ENCODE measurements at places on chromosomes 5 and 9.

GRCh38 chr9:90972057-90972456 lies 170.4 kb downstream of the SYK start:
- no peak for DNase-seq

DNA sequence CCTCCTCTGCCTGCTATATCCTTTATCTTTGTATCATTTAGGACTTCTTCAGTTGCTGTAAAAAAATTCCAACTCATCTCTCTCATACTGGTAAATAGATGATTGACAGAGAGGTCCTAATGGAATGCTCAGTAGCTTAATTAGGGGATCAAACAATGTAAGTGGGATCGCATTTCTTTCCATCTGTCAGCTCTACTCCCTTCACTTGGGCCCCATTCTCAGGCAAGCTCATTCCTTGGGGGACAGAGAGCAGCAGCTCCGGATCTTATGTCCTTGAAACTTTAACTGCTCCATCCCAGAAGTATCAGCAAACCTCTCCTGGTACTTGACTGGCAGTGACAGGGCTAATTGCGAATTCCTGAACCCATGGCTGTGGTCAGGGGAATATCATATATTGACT lies 146.7 kb downstream of the YTHDC2 start:
- no peak for DNase-seq

GRCh38 chr5:109682383-109682782 lies 7.3 kb upstream of the MAN2A1 start:
- DNase-seq: no peak

- no peak for DNase-seq
Observed at GRCh38 chr9:79189511-79189924, 382.2 kb upstream of the TLE4 start.

DNA sequence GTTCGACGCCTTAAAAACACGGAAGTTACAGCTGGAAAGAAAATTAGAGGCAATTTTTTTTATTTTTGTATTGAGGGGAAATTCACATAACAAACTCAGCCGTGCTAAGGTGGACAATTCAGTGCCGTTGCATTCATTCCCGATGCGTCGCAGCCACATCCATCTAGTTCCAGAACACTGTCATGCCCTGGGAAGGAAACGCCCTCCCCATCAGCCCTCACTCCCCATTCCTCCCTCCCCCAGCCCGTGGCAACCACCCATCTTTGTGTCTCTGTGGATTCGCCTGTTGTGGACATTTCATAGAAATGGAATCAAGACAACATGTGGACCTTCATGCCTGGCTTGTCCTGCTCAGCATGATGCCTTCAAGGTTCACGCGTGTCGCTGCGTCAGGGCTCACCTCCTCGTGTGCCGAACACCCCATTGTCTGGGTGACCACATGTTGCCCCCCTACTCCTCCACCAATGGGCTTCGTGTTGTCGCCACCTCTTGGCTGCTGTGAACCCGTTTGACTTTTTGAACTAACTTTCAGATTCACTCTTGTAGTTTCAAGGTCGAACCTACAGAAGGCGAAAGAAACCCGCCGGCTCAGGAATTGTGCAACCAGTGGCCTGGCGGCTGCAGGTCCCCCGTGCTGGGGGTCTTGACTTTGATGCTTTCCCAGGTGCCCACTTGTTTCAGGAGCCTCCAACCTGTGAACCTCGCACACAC lies 17.4 kb upstream of the CAMSAP1 start:
- DNase-seq: no peak
